ENCODE measurements at places on chromosomes 3 and 15. TPM values are rescaled to one million over a fixed set of nuclear protein-coding genes. Genes with fewer than 3 reads are reported as not detected.

Gene NANOGP8
- polyA plus RNA-seq: not detected

Gene CCR8
- not detected for polyA plus RNA-seq

Gene PEX5L
- polyA plus RNA-seq: not detected

Gene KCNMB2
- 1.1 TPM for polyA plus RNA-seq

DNA sequence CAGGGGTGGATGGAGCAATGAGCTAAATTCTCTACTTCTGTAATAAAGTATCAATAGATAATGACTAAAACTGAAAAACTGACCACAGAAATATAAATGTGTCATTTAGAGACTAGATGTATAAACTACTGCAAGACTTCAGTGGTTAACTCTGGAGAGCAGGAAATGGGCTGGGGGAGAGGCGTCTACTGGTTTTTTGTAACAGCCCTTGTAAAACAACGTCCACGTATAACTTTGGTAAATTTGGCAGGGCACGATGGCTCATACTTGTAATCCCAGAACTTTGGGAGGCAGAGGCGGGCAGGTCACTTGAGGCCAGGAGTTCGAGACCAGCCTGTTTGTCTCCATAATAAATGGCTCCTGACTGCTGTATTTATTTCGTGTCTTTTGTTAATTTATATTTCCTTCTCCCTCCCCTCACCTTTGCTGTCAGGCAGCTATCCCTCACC is 12.5 kb downstream of the RAB27A start:
- no peak for DNase-seq

- no peak for DNase-seq
These were observed 32.2 kb downstream of the GOLGA6L10 start for GRCh38 chr15:82317091-82317489.

DNA sequence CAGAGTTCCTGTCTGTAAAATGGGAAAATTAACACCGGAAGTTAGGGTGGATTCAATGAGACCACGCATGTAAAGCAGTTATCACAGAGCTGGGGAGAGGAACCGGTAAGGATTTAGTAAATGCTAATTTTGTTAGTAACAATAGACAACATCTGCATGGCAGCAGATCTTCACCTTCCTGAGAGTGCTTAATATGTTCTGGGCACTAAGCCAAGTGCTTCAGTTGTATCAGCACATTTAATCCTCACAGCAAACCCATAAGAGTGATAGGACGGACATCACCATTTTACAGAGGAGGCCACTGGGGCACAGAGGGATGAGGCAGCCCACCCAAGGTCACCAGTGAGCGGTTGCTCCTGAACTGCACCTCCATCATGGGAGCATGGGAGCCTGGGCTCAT is 189.4 kb downstream of the WNT5A start:
- DNase-seq: no peak

- DNase-seq: no peak
These were observed 65.8 kb upstream of the CFAP20DC start for GRCh38 chr3:59115364-59116232.

GRCh38 chr3:187689984-187690383 is 12.4 kb downstream of the RTP2 start:
- DNase-seq: no peak

GRCh38 chr3:23405081-23405480 is 202.0 kb downstream of the UBE2E2 start:
- no peak for DNase-seq

GRCh38 chr3:32143849-32144757 is 37.7 kb downstream of the GPD1L start:
- DNase-seq: peak; percentile 40

DNA sequence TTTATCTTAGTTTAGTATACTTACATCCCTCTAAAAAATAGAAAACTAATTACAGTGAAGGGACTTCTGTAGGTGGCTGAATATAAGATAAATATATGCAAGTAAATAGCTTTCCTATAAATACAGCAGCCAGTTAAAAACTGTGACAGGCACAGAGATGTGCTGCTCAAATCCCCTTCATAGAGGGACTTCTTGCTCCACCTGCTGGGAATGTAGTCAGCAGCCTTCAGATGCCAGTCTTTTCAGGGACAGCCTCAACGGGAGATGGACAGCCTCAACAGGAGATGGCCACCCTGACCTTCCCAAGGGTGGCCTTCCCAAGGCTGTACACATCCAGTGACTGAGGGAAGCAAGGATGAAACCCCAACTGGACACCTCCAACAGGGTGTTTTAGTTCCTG is 15.7 kb upstream of the PRR23E start:
- peak; percentile 46 for DNase-seq

Data from stomach (tissue), 19 donors.